ENCODE measurements at places on chromosomes 16 and 17.

DNA sequence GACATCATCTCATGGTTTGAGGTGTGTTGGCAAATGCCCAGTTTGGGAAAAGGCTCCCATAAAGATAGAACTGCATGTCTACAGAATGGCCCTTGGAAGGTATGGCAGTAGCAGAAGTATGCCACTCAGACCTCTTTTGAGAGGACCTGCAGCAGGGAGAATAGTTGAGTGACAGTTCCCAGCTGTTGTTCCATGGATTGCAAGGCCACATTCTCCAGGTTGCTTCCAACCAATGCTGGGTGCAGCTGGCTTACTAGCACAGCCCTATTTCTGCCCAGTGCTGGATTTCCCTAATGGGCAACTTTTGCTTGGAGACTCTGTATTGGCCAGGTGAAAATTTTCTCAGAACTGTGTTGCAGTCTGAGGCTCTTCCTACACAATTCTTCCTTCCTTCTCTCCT is 266.2 kb downstream of the UTP18 start:
- no peak for DNase-seq

DNA sequence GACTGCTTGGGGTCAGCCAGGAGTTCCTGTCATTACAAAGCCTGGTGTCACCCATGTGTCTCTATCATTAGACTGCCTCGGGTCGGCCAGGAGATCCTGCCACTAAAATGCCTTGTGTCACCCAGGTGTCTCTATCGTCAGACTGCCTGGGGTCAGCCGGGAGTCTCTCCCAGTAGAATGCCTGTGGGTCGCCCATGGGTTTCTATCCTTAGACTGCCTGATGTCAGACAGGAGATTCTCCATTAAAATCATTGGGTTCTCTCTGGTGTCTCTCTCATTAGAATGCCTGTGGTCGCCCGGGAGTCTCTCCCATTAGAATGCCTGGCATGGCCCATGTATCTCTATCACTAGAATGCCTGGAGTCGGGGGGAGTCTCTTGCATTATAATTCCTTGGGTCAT is 2231.0 kb downstream of the TP53TG3F start:
- no peak for DNase-seq

GRCh38 chr17:77382966-77383612 is 242.3 kb downstream of the SEC14L1 start:
- DNase-seq: peak; percentile 44

GRCh38 chr16:65284626-65285025 is 162.8 kb upstream of the CDH11 start:
- DNase-seq: no peak

- DNase-seq: peak; percentile 71
Measured at GRCh38 chr17:10197362-10197720, 1.1 kb downstream of the GAS7 start.

DNA sequence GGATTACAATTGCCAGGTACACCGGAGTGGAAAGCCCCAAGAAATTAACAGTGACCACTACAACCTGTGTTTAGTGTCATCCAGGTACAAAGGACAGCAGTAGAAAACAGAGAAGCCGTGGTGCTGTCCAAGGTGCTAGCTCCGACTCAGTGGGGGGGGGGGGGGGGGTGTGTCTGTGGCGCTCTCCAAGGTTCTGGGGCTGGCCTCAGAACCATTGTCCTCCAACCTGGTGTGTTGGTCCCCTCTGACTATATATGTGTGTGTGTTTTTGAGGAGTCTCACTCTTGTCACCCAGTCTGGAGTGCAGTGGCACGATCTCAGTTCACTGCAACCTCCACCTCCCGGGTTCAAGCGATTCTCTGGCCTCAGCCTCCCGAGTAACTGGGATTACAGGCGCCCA is 5.8 kb upstream of the ZNF23 start:
- DNase-seq: peak; percentile 80

DNA sequence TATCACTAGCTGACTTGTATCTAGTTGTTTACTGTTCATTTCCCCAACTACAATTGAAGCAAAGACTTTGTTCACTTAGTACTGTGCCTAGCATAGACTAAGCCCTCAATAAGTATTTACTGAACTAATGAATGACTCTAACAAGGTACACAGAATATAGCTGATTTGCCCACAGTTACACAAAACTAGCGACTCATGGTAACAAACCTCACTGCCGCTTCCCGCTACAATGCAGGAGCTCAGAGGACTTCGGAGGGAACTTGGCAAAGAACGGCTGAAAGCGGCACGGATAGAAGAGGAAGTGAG is 524 bp downstream of the EFTUD2 start:
- DNase-seq: no peak

GRCh38 chr17:74978240-74978639 is 5.7 kb upstream of the HID1 start:
- no peak for DNase-seq

GRCh38 chr17:35612924-35613521 is 25.9 kb downstream of the AP2B1 start:
- DNase-seq: peak; percentile 23

DNA sequence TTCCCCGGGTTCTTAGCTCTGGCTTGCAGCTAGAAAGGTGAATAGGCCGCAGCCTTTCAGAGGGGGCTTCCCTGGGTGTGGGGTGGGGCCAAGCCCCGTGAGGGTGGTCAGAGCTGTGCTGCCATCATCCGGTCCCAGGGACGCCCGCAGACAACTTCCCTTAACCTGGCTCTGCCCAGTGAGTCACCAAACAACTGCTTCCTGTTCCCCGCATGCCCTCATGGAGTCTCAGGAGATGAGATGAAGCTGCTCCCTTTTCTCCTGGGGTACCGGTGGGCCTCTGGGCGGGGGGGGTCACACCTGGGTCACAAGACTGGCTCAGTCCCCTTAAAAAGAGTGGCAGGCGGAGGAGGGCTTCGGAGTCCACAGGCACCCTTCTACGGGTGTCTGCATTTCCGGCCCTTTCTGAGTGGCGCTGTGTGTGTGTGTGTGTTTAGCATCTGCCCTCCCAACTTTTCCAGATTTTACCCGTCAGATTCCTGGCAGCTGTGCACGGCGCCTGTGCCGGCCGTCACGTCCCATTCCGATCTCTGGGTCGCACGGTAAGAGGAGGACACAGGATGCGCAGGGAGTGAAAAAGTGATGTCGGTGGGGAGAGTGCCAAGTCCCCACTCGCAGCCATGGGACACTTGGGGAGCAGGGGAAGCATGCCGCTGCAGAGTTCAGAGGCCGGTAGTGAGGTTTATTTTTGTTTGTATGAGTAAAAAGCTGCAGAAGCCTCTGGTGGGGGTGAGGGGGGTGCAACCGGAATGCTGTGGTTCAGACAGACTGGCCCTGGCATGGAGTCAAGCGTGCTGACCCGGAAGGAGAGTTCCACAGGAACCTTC is 16.8 kb downstream of the HIC1 start:
- DNase-seq: no peak

DNA sequence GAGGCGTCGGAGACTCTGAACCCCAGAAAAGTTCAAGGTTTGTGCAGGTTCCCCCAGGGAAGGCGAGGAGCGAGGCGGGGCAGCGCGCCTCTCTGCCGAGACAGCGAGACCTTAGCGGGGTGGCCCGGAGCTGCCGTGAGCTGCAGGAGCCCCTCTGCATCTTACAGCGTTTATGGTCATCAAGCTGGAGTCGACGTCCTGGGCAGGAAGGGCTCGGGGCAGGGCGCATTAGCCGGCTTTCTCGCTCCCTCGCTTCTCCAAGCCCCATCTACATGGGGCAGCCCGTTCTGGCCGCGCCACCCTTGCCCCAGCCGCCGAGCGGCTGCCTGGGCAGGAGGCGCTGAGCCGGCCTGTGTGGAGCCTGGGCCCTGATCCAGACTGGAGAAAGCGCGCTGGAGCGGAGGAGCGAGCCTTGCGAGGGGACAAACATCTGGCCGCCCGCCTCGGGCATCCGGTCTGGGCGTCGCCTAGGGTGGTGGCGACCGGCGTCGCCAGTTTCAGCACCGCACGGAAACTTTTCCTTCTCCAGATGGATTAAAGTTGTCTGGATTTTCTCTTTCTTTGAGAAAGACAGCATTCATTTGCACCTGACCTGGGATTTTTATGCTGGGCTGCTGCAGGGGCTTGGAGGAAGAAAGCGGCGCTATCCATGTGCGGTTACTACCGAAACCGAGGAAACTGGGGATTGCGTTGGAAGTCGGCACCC is 750 bp downstream of the TMEM132E start:
- DNase-seq: peak; percentile 65

GRCh38 chr16:66523861-66524354 is 26.0 kb downstream of the TK2 start:
- no peak for DNase-seq

DNA sequence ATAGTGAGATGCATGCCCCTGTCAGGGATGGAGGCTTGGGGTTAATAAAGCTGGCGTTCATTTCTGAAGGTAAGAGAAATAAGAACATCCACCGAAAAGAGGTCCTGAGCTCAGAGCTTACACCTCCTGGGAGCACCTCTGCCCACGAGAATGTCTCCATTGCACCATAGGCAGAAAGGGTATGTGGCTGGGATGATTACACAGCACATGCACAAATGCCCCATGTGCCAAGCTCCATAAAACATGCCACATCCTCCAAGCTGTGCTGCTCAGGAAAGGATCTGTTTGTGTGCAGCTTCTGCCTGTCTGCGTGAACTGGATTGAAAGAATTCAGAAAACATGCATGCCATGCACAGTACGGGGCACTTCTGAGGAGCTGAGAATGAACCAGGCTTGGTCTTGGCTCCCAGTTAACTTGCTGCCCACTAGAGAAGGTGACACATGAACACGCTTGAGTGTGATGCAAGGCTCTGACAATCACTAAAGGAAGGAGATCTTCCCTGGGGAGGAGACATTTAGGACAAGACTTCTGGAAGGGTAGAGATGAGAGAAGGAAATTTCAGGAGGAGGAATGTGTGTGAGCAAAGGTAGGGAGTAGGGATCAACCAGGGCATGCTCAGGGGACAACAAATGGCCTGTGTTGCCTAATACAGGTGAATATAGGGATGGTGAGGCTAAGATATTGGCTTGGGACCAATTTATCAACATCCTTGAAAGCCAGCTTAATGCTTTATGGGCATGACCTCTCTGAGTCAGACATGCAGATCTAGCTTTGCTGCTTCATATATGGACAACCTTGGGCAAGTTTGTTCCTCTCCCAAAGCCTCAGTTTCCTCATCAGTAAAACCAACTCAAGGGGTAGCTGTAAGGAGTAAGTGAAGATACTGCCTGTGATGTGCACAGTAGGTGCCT is 32.0 kb upstream of the SMPD3 start:
- DNase-seq: no peak

DNA sequence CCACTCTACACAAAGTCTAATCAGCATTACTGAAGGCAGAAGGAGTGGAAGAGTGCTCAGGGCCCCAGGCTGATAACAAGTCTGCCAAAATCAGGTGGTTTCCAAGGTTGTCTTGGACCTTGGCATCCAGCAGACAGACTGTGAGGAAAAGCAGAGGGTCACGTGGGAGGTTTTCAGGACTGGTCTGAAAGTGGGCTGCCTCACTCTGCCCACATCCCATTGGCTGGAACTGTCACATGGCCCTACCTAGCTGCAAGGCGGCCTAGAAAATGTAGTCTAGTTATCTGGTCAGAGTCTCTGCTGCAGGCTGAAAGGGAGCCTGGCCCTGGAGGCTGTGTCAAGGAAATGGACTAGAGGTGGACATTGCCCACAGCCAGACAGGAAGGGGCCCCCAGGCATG is 310.7 kb upstream of the ASIC2 start:
- peak; percentile 2 for DNase-seq

- DNase-seq: no peak
Measured at GRCh38 chr17:223723-224471, 42.4 kb upstream of the DOC2B start.

DNA sequence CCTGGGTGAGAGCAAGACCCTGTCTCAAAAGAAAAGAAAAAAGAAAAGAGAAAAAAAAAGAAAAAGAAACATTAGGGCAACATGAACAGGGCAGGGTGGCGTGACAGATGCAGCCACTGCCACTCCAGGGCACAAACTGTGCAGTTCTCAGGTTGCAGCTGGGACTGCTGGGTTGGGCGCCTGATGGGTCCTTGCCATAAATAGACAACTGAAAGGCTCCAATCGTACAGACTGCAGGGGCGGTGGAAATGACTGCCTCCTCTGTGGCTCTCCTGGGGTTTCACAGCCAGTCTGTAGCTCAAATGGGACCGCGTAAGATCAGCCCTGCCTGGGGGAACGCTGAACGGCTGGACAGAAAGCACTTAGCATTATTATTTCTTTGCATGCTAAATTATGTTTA is 130.7 kb downstream of the CPPED1 start:
- no peak for DNase-seq

- DNase-seq: peak; percentile 13
Measured at GRCh38 chr16:22008215-22009059, 526 bp downstream of the MOSMO start.

- peak; percentile 95 for DNase-seq
Measured at GRCh38 chr16:10181196-10182162, 749 bp downstream of the GRIN2A start.

DNA sequence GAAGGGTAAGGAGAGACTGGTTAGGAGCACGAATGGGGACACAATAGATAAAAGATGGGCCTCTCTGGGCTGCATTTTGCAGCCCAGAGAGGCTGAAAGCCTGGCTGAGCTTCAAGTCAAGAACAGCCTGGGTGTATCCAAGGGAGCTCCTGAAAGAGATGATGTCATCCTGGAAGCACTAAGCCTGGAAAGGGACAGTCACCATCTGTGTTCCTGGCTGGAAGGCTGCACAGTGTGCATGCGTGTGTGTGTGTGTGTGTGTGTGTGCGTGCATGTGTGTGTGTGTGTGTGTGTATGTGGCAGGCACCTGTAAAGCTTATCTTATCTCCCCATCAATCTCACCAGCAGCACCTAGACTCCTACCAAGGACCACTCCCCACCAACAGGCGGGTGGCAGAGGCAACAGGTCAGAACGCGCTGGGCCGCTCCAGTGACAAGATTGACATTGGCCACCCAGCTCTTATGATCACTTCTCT is 44.1 kb downstream of the COG7 start:
- DNase-seq: peak; percentile 16

- DNase-seq: no peak
Measured at GRCh38 chr16:87350681-87351319, 32.8 kb downstream of the FBXO31 start.

DNA sequence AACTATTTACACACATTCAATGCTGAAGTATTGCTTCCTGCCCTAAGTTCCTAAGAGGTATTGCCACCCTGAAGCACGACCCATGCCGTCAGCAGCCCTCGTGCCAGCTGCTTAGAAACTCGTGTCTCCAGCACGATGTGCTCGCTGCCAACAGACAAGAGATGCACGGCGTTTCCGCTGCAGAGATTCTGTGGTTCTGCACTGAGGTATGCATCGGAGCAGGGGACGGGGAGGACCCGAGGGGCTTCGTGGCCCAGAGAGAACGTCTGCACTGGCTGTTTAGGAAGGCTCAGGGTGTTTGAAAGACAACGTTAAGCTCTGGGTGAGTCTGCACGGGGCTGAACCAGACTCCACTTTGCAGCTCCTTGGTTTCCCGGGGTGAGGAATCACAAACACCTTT is 82.7 kb upstream of the CREBBP start:
- peak; percentile 37 for DNase-seq

Measured in ELF-1 (cell line).